T-cell (primary cell): ENCODE measurements at places on chromosomes 5 and 9.

GRCh38 chr9:115413304-115413703 lies 295.3 kb upstream of the TNC start:
- H3K4me1 ChIP-seq: no peaks in the 10 kb centered on the region
- no peak overlapping the region for H3K27ac ChIP-seq
- H3K4me3 ChIP-seq: no peak overlapping the region
- peaks cover 7% of the 10 kb centered on the region for H3K27me3 ChIP-seq
- H3K36me3 ChIP-seq: no peaks in the 10 kb centered on the region

DNA sequence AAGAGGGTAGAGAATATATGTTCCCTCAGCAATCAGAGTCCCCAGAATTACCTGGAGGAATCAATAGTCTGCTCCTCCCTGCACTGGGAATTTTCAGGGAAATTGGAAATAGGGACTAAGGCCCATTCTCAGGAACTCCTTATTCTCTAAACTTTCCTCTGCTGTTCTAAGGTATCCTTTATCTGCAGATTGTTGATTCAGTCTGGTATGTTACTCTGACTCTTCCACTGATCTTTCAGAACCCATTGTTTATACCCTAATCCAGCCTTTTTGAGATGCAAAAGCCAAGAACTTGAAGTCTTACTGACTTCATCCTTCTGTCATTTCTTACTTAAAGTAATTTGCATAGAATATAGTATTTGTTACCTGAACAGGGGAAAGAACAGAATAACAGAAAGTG lies 143.5 kb upstream of the PPP1R2B start:
- no peaks in the 10 kb centered on the region for H3K4me1 ChIP-seq
- H3K4me3 ChIP-seq: no peak overlapping the region
- no peaks in the 10 kb centered on the region for H3K36me3 ChIP-seq
- H3K27me3 ChIP-seq: no peaks in the 10 kb centered on the region

DNA sequence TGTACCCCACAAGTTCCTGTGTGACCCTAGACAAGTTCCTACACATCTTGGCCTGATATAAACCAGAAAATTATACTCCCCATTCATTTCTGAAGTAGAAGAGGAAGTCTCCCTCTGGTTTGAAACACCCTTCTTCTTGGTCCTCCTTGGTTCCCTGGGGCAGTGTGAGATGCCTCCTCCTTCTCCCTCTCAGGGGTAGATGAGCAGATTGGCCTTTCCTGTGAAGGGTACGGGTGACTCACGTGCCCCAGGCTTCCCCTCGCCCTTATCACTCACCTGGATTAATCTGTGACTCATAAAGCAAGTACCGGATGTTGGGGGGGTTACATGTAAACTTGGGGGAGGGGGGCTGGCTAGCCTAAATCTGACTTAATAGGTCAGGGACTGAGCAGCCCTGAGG lies 11.1 kb upstream of the AQP3 start:
- DNase-seq: peak; percentile 40
- peaks cover 15% of the 10 kb centered on the region for H3K4me1 ChIP-seq
- H3K27me3 ChIP-seq: no peaks in the 10 kb centered on the region
- peak overlapping the region; percentile 67 for H3K27ac ChIP-seq
- H3K36me3 ChIP-seq: peaks cover 13% of the 10 kb centered on the region
- H3K4me3 ChIP-seq: no peak overlapping the region

GRCh38 chr9:96062031-96062430 lies 186.5 kb downstream of the ERCC6L2 start:
- DNase-seq: no peak
- no peak overlapping the region for H3K4me3 ChIP-seq
- peaks cover 4% of the 10 kb centered on the region for H3K27me3 ChIP-seq
- no peak overlapping the region for H3K27ac ChIP-seq

- peaks cover 28% of the 10 kb centered on the region for H3K27me3 ChIP-seq
- H3K4me1 ChIP-seq: no peaks in the 10 kb centered on the region
- no peaks in the 10 kb centered on the region for H3K36me3 ChIP-seq
- no peak overlapping the region for H3K4me3 ChIP-seq
- H3K27ac ChIP-seq: no peak overlapping the region
Measured at GRCh38 chr5:154236-154635, 37.1 kb upstream of the LRRC14B start.

DNA sequence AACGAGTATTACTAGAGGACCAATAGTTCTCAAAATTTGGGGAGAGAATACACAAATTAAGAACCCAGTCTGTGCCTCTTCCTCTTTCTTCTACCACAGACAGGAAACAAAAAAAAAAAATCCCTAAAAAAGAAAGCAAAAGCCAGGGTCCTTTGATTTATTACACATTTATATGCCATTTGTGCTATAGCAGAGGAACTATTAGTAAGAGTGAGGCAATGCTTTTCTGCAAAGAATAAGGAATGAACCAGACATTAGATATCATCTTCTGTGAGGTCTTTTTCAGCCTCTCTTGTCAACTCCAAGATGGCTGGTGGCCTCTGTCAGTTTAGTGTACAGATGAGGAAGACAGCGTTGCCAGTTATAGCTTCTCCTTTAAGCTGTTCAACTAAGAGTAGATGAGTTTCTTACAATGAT lies 127.6 kb downstream of the RFX3 start:
- H3K27ac ChIP-seq: peak overlapping the region; percentile 44
- DNase-seq: peak; percentile 2
- peaks cover 11% of the 10 kb centered on the region for H3K4me1 ChIP-seq
- no peaks in the 10 kb centered on the region for H3K27me3 ChIP-seq
- H3K36me3 ChIP-seq: no peaks in the 10 kb centered on the region
